Adrenal gland (tissue), 19 donors: ENCODE measurements at places on chromosomes 7 and 10. TPM values are rescaled to one million over a fixed set of nuclear protein-coding genes. Genes with fewer than 3 reads are reported as not detected.

DNA sequence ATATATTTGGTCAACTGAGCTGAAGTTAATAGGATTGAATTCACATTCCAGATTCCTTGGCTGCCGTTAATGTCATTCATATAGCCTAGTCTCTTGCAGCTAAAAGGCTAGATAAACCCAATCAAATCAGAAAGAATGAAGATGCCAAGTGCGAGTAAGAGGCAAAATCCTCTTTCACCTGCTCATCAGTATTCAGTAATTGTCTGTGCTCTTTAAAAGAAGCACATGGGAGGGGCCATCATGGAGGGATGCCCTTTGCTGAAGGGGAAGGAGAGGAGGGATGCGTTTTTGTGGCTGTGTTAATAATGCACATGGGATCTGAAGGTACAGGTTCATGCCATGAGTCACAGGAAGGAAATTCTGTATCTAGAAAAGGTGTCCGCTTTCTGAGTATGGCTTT, 232.2 kb downstream of the TMEM178B start:
- H3K27ac ChIP-seq, result no peak overlapping the region
- H3K27me3 ChIP-seq, result no peaks in the 10 kb centered on the region
- DNase-seq, result no peak
- no peaks in the 10 kb centered on the region for H3K36me3 ChIP-seq
- H3K4me1 ChIP-seq, result no peaks in the 10 kb centered on the region

DNA sequence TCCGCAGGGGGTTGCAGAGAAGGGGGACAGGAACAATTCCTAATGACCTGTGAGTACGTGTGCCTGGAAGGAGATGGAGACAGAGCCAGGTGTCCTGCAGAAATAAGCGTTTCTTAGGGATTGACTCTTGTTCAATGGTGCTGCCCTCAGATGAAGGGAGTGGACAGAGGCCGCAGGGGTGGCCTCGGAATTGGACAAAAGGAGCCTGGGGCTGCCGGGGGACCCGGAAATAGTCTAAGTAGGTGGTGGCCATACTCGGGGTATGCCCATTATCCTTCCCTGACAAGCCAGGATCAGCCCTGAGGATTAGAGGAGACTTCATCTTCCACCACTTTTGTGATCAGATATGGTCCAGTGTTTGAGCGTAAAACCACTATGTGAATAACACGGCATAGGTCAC, 39.2 kb downstream of the ELFN1 start:
- H3K27ac ChIP-seq, result no peak overlapping the region
- H3K27me3 ChIP-seq, result peaks cover 5% of the 10 kb centered on the region
- no peaks in the 10 kb centered on the region for H3K36me3 ChIP-seq

Gene RNF133
- 0.13 TPM for polyA plus RNA-seq

DNA sequence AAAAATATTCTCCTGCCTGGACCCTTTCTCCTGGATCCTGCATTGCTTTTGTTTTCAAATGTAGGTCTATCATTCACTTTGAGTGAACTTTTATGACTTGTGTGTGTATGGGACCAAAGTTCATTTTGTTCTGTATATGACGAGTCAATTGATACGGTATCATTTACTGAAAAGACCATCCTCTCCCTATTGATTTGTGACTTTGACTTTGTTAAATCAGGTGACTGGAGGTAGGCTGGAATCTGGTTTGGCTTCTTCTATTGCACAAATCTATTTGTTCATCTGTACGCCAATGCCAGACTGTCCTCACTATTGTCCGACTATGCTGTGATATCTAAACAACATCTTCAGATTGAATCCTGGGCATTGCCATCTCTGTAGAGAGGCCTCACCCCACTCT, 5.3 kb upstream of the ARMS2 start:
- H3K4me3 ChIP-seq, result no peak overlapping the region
- no peak for DNase-seq
- no peaks in the 10 kb centered on the region for H3K27me3 ChIP-seq
- H3K27ac ChIP-seq, result no peak overlapping the region
- H3K4me1 ChIP-seq, result no peaks in the 10 kb centered on the region

Gene ASZ1
- polyA plus RNA-seq, result not detected

Gene NUP205
- 29.4 TPM for polyA plus RNA-seq

GRCh38 chr7:51198654-51199053, 118.0 kb downstream of the COBL start:
- no peak overlapping the region for H3K4me3 ChIP-seq
- no peak overlapping the region for H3K27ac ChIP-seq
- H3K4me1 ChIP-seq, result no peaks in the 10 kb centered on the region
